ENCODE measurements at places on chromosomes 7 and 10. TPM values are rescaled to one million over a fixed set of nuclear protein-coding genes. Genes with fewer than 3 reads are reported as not detected.

DNA sequence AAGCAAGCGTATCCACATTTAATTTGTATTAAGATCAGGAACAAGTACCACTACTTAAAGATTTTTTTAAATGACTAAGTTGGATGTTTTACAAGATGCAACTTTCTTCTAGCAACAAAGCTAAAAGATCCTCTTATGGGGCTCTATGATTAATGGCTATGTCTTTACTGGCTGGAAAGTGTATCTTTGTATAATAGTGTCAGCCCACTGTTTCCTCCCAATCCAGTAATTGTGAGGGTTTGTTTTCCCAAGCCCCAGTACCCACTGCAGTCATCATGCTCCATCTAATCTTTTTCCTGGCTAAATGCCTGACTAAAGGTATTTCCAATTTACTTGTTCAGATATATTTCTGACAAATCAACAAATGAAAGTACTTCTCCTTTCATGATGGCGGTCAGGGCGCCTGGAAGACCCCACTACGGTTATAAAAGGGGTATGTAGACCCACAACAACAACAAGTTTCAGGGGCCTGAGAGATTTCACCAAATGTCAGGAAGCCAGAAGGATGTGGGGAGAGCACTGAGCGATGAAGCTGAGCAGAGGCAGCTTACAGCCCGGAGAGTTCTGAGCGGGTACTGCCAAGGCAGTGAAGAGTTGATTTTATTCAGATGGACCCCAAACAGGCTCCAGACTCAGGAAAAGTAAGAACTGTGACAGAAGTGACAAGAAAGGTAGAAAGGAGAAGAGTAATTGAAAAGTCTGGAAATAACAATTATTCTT, 222.6 kb upstream of the KLF14 start:
- H3K36me3 ChIP-seq: no peaks in the 10 kb centered on the region
- no peak overlapping the region for H3K4me3 ChIP-seq
- no peak for DNase-seq
- no peaks in the 10 kb centered on the region for H3K4me1 ChIP-seq
- no peaks in the 10 kb centered on the region for H3K27me3 ChIP-seq
- H3K27ac ChIP-seq: no peak overlapping the region

DNA sequence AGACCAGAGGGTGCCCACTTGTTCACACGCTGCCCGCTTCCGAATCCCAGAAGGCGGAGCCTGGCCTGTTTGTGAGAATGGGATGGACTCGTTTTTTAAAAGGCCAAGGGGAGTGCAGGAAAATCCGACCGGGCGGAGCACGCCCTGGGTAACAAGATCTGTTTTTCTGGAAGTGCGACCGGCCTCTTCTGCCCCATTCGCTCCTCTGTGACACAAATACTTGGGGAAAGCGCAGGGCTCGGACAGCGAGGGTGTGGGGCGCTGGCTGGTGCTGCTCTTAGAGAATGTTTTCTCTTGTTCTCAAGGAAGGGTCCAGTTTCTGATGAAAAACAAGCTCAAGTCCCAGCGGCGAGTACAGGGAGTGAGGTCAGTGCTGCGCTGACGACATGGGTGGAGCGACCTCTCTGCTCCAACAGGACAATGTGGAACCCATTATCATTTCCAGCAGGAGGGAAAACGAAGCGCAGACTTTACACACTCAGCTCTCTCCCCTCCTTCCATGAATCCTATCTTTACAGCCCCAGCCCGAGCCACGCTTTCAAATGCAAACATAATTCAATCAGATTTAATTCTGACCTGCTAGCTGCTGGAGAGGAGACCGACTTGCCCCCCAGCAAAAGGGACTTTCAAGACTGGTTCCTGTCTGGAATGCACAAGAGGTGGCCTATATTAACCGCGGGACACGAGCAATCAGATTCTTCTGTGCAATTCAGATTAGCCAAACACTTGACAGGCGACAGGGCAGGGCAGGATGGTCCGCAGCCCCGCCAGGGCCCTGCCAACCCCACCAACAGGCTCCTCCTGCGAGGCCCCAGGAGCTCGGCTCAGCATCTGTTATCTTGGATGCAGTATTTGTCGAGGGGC, 1.1 kb downstream of the RADIL start:
- peaks cover 22% of the 10 kb centered on the region for H3K4me1 ChIP-seq
- H3K27me3 ChIP-seq: peaks cover 16% of the 10 kb centered on the region
- H3K36me3 ChIP-seq: no peaks in the 10 kb centered on the region
- peak; percentile 96 for DNase-seq

DNA sequence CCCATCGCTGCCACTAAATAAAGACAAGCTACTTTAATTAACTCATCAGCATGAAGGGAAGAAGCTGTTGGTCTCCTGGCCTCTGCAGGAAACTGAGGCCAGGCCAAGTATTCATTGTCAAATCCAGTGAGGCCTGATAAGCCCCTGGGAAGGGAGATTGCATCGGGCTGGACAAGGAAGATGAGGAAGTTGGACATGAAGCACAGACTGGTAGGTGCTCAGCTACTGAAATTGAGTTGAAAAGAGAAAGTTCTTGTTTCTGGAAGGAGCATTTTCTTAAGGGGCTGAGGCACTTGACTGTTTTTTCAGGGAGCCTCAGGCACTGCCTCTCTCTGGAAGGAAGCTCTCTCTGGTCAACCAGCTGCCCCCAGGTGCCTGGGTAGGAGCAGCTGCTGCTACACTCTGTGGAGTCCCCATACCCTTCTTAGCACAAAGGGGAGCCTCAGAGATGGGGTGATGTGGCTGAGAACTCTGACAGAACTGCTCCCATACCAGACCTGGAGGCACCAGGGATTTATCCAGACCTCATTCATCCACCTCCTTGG, 90.3 kb upstream of the IKZF1 start:
- no peaks in the 10 kb centered on the region for H3K4me1 ChIP-seq
- no peaks in the 10 kb centered on the region for H3K36me3 ChIP-seq
- no peak overlapping the region for H3K4me3 ChIP-seq

GRCh38 chr10:7084280-7085005, 326.4 kb downstream of the SFMBT2 start:
- no peaks in the 10 kb centered on the region for H3K27me3 ChIP-seq
- no peak overlapping the region for H3K4me3 ChIP-seq
- H3K36me3 ChIP-seq: no peaks in the 10 kb centered on the region
- DNase-seq: peak; percentile 21
- H3K4me1 ChIP-seq: peaks cover 8% of the 10 kb centered on the region
- H3K27ac ChIP-seq: no peak overlapping the region

DNA sequence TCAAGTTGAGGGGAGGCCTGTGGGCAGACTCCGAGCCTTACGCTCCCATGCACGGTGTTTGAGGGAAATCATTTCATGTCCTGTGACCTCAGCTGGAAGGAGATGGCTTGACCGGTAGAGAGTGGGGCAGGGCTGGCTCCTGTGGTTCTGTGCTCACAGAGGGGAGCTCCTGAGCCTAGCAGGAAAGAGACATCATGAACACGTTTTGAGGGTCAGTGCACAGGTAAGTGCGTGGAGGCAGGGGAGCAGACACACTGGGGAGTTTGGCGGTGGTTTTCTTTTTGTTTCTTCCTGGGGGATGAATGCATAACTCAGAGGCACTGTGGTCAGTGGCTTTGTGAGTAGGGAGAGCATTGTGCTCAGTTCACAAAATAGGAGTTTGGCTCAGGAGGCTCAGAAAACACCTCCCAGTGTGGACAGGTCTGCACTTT, 22.5 kb downstream of the ADCY1 start:
- H3K36me3 ChIP-seq: peaks cover 2% of the 10 kb centered on the region
- H3K4me1 ChIP-seq: peaks cover 10% of the 10 kb centered on the region
- no peak for DNase-seq
- H3K4me3 ChIP-seq: no peak overlapping the region
- H3K27me3 ChIP-seq: no peaks in the 10 kb centered on the region

- no peaks in the 10 kb centered on the region for H3K27me3 ChIP-seq
- no peak overlapping the region for H3K27ac ChIP-seq
- no peaks in the 10 kb centered on the region for H3K4me1 ChIP-seq
Measured at GRCh38 chr10:113823389-113823788, 30.5 kb downstream of the DCLRE1A start.

- no peaks in the 10 kb centered on the region for H3K36me3 ChIP-seq
- H3K4me3 ChIP-seq: no peak overlapping the region
- H3K27ac ChIP-seq: no peak overlapping the region
Measured at GRCh38 chr7:137626469-137627067, 220.2 kb downstream of the DGKI start.

DNA sequence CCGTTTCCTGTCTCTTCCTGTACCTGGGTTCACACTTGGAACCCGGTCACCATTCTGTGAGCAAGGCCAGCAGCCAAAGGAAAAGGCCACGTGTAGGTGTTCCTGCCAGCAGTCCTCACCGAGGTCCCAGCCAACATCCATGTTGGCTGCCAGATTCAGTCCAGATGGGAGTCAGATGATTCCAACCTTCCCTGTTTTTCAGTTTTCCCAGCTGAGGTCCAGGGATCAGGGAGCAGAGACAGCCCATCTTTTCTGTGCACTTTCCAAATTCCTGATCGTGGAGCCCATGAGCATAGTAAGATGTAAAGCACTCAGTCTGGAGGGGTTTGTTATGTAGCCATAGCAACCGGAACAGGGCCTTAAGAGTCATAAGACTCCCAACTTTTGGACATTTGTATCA, 3.9 kb upstream of the PVRIG start:
- no peak overlapping the region for H3K4me3 ChIP-seq
- peaks cover 11% of the 10 kb centered on the region for H3K36me3 ChIP-seq
- peak; percentile 99 for DNase-seq
- no peaks in the 10 kb centered on the region for H3K27me3 ChIP-seq
- H3K4me1 ChIP-seq: peaks cover 14% of the 10 kb centered on the region
- H3K27ac ChIP-seq: peak overlapping the region; percentile 76

Gene SPDYE1
- 1.2 TPM for polyA plus RNA-seq

All from muscle of leg (tissue), 16 donors.